ENCODE measurements at places on chromosomes 13 and 19.

DNA sequence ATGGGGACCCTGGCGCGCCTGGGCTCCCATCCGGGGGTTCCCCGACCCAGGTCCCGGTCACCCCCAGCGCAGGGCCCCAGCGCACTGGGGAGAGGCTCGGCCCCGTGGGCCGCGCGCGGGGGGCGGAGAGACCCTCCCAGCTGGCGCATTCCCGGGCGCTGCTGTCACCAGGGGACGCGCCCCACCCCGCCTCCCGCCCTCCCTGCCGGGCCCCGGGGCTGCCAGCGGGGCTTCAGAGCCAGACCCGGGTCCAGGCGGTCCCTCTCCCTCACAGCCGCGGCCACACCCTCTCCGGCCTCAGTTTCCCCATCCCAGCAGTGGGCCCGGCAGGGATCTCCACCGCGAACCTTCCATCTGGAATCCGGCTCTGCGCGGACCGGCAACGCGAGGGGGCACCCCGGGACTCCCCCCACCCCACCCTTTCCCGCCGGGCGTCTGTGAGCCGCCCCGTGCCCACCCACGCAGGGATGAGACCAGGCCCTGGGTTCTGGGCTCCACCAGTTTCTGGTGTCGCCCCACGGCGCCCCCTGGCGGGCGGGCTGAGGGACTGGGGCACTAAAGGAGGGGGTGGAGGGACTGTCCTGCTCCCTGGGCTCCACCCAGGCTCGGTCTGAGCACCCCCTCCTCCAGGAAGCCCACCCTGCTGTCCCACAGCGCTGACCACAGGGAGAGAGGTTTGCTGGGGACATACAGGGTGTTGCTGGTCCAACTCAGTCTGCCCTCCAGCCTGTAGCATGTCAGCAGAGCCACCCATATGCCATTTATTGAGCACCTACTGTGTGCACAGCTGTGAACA is 878 bp upstream of the ADAMTSL5 start:
- DNase-seq: no peak

DNA sequence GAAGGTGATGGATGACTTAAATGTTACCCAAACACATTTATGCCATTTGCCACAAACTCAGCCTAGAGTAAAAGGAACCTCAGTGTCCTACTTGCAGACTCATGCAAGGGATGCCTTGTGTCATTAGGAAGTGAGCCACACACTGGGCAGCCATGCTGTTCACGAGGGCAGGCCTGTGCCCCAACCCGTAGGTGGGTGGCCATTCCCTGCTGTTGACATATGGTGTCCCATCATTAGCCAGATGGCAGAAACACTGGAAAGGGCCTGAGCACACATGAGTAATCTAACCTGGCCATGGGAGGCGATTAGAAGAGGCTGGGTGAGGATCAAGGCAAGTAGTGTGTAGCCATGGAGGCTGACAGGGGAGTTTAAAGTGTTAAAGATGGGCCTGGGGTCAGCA is 9.7 kb upstream of the LRCH1 start:
- DNase-seq: no peak

GRCh38 chr19:56573914-56574313 is 6.6 kb downstream of the ZNF470 start:
- no peak for DNase-seq

GRCh38 chr13:110421696-110422385 is 114.8 kb downstream of the COL4A2 start:
- no peak for DNase-seq

- no peak for DNase-seq
Observed at GRCh38 chr19:3367628-3368440, 1.5 kb downstream of the NFIC start.

DNA sequence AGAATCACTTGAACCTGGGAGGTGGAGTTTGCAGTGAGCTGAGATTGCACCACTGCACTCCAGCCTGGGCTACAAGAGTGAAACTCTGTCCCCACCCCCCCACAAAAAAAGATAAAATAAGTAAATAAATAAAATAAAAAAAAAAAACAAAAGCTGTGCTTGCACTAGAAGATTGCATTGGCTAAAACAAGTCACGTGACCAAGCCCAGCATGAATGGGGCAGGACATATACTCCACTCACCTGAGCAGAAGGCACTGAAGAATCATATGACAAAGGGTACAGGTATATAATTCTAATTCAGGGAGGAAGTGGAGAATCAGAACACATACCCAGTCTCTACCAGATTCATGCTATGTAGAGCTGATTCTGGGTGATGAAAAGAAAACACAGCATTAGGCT is 36.6 kb downstream of the CYP4F22 start:
- no peak for DNase-seq

DNA sequence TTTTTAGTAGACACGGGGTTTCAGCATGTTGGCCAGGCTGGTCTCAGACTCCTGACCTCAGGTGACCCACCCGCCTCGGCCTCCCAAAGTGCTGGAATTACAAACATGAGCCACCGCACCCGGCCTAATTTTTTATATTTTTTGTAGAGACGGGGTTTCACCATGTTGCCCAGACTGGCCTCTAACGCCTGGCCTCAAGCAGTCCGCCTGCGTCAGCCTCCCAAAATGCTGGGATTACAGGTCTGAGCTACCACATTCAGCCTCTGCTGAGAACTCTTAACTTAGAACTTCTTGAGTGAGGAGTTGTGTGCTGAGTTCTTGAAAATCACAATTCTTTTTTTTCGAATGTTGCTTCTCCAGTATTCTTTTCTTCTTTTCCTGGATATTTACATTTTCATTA is 112.2 kb downstream of the PAN3 start:
- DNase-seq: no peak

- no peak for DNase-seq
Observed at GRCh38 chr13:60213236-60213744, 49.6 kb upstream of the DIAPH3 start.

- DNase-seq: no peak
Observed at GRCh38 chr19:18972851-18973250, 31.8 kb upstream of the HOMER3 start.

DNA sequence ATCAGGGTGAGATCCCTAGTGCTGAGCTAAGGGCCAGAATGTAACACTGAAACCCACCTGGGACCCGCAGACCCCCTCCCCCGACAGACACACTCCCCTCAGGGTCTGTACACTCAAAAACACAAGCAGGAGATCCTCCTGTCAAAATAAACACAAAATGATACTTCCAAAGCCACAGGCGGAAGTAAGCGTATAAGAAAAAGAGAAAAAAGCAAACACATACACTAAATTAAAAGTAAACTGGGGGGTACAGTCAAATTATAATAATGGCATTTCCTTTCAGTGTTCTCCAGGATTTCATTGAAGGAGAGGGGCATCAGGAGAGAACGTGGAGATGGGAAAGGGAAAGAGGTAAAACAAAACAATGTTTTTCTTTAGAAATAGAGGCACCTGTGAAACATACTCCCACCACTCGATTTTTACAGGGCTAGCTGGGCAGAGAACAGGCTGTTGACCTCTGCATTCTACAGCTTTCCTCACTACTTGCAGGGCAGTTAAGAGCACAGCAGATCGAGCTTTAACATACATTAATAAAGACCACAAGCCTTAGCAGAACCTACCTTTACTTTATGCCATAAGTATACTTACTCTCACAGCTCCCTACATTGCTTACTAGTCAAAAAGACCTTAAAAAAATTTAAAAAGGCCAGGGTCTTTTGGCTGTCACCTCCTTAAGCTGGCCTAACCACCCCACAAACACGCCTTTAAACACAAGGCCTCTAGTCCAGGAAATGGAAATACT is 5.3 kb downstream of the ZIC5 start:
- no peak for DNase-seq

GRCh38 chr13:44237881-44238421 is 135.7 kb upstream of the SERP2 start:
- DNase-seq: no peak

DNA sequence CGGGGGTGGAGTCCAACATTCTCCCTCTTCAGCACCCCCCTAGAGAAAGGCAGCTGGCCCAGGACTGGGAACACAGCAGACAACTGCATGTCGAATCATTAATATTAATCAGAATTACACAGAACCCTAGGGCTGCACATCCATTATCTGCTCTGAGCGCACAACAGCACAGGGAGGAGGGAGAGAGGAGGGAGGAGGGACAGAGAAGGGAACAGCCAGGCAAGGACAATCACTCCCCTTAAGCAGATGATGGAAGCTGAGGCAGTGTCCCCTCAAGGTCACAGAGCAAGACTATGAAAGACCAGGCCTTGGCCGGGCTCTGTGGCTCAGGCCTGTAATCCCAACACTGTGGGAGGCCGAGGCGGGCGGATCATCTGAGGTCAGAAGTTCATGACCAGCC is 25.7 kb downstream of the TLE6 start:
- DNase-seq: no peak

GRCh38 chr19:9848762-9849161 is 13.6 kb downstream of the PIN1 start:
- DNase-seq: no peak

- peak; percentile 89 for DNase-seq
Observed at GRCh38 chr19:4870025-4870700, 2.7 kb upstream of the PLIN3 start.

GRCh38 chr19:16226878-16227836 is 29.4 kb downstream of the AP1M1 start:
- DNase-seq: no peak

DNA sequence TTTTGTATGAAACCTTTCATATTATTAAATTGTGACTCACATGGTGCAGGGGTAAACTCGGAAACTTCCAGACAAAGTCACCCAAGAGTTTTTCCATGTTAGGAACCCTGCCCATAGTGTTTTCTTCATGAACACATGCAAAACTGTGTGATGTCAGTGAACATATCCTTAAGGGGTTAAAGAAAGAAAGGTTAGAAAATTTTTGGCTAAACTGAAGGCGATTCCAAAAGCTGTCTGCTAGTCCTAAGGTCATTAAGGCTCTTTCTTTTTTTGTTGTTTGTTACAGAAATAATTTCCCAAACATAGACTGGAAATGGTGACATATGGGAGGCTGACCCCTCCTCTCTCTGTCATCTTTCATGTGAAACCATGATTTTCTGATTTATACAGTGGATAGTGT is 271.9 kb downstream of the DNAJC15 start:
- DNase-seq: no peak

GRCh38 chr19:1763648-1764639 is 10.6 kb downstream of the ONECUT3 start:
- DNase-seq: no peak

DNA sequence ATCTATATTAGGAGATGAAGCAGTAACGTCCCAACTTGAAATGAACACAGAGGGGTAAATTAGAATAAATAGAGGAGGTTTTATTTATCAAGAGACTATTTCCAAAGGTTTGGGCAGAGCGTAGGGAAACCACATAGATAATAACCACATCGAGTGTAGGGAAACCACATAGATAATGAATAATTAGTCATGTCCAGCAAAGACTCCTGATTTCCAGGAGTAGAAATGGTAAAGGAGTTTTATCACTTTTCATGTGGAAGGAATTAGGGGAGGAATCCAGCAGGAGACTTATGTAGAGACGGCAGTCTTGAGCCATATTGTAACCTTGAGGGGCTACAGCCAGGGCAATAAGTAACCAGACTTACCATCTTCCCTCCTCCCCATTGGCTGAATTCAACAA is 136.3 kb upstream of the CSNK1A1L start:
- no peak for DNase-seq

DNA sequence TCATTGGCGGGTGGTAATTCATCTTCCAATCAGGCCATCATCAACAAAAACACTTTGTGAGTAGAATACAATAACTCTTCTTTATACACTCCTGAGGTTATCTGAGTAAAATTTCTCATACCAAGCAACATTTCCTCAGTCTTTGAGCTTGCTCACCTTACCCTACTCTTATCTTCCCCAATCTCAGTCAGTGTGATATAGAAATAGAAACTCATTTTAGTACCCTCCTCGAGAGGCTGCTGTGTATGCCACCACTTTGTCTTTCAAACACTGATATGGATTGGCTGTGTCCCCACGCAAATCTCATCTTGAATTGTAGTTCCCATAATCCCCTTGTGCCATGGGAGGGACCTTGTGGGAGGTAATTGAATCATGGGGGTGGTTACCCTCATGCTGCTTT is 209.7 kb downstream of the RBM26 start:
- DNase-seq: no peak

DNA sequence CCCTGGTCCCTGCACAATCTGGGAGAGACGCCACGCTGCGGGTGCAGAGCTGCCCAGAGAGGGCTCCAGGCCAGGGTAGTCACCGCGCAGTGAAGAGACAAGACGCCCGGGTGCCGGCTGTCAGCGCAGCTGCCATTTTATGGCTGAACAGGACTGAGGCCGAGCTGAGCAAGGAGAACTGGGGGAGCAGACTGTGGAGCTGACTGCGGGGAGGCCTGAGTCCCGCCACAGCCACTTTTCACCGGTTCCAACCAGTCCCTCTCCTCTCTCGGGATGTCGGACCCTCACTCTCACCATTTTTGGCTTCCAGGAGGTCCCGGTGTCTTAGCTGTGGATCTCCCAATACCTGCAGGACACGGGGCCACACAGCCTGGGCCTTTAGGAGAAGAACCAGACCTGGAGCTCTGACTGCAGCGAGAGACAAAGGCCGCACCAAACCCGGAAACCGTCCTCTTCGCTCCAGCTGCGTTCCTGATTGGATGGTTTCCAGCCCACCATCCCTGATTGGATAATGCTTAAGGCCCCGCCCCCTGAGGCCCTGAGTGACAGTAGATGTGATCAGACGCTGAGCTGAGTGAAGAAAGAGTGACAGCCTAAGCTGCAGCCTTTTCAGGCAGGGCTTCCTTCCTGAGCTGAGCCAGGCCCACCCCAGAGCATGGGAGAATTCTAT is at the start of gene ZNF626:
TSS of gene ZNF626 (minus strand) at position 422 of the 670 bp plus-strand sequence. CDS start at position 297, 125 bp downstream.
- no peak for DNase-seq

DNA sequence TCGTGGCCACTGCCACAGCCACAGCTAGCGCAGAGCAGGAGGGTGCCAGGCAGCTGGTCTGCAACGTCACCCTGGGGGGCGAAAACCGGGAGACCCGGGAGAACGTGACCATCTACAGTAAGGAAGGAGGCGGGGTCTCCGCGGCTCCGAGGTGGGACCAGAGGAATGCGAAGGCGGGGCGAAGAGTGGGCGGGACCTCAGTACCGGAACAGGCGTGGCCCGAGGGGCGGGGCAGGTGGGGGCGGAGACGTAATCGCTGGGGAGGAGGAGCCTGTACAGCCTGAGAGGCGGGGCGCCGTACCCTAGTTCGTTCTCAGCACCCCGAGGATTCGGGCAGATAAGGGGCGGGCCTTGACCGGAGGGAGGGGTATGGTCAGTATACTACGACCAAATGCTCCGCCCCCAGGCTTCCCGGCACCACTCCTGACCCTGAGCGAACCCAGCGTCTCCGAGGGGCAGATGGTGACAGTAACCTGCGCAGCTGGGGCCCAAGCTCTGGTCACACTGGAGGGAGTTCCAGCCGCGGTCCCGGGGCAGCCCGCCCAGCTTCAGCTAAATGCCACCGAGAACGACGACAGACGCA is 2.5 kb downstream of the ICAM5 start:
- DNase-seq: no peak

DNA sequence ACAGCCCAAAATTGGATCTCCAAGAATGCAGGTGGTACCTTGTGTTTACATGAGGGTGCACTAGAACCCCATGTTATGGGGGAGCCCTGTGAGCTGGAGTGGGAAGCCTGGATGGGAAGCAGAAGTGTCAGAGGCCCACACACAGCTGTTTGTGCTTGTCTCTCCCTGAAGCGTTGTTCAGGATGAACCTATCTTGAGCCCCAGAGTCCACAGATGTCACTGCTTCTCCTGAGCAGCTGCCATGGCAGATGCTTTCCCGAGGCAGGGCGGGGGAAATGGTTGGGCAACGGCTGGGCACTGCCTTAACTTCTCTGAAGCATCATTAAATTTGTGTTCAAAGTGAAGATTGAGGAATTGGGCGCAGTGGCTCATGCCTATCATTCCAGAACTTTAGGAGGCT is 17.1 kb upstream of the CHST8 start:
- no peak for DNase-seq

- DNase-seq: no peak
Observed at GRCh38 chr19:54147676-54148075, 10.1 kb downstream of the CNOT3 start.

- no peak for DNase-seq
Observed at GRCh38 chr19:3725121-3725520, 16.9 kb downstream of the TJP3 start.

Measured in HS-5 (cell line).